ENCODE measurements at places on chromosomes 12 and 14.

DNA sequence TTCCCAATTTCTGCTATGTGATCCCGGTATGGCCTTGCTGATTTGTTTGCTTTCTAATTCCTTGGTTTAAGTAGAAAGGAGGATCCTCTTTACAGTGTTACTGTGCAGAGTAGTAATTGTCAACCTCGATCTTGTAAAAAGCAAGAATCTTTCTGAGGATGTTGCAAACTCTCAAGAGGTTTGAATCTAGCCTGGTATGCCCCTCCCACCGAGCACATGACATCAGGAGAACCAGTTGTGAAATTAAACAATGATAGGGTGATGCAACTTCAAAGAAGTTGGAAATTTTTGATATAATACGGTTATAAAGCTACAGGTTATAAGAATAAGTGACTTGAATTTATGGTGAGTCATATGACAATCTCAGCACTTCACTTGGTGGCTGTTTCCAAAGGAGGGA, 35.0 kb upstream of the FUT8 start:
- no peak for DNase-seq

DNA sequence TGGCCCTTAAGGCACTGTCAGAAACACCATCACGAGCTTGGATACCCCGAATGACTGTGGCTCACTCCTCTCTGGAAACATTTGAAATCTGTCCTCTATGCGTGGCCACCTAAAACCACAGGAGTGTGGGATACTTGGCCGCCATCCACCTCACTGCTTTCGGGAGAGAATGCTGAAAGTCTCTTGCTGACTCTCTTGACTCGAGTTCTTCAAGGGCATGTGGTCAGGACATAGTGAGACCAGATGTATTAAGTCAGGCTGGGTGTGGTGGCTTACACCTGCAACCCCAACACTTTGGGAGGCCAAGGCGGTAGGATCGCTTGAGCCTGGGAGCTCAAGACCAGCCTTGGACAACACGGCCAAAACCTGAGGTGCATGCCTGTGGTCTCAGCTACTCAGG, 174.7 kb upstream of the ALG10B start:
- DNase-seq, result no peak

DNA sequence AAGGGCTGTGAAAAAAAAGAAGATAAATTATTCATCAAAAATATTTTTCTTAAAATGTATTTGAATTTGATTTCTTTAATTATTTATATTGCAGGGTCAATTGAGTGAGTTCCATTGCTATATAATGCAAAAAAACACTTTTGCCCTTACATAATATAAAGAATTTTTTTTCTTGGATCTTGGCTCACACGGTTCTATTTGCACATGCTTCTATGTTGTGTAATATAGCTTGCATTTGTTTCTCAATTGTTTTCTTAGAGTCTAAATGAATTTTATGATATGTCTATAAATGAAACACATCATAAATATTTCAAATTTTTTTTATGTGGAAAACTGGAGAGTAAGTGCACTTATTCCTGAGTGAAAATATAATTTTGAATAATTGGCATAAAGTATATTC, 694.2 kb downstream of the SLC6A15 start:
- no peak for DNase-seq

- DNase-seq, result no peak
Observed at GRCh38 chr14:62692490-62693106, 352.7 kb downstream of the KCNH5 start.

GRCh38 chr14:90454041-90455000, 57.5 kb downstream of the CALM1 start:
- DNase-seq, result peak; percentile 95

GRCh38 chr12:109743076-109743910, 29.7 kb downstream of the FAM222A start:
- no peak for DNase-seq

GRCh38 chr12:64825143-64826021, 935 bp downstream of the TBC1D30 start:
- DNase-seq, result no peak

GRCh38 chr14:24377657-24378056, 9.7 kb downstream of the NFATC4 start:
- no peak for DNase-seq

- DNase-seq, result no peak
Observed at GRCh38 chr14:19800282-19801117, 3.1 kb upstream of the OR4N2 start.

All from cerebellar nuclear complex (tissue), 1 donor.